ENCODE measurements at places on chromosomes 11 and 22.
A peak's percentile ranks its signal among the peaks of the same experiment; 100 is the strongest.

GRCh38 chr11:132231656-132232347, 861.4 kb downstream of the NTM start:
- no peak for DNase-seq

DNA sequence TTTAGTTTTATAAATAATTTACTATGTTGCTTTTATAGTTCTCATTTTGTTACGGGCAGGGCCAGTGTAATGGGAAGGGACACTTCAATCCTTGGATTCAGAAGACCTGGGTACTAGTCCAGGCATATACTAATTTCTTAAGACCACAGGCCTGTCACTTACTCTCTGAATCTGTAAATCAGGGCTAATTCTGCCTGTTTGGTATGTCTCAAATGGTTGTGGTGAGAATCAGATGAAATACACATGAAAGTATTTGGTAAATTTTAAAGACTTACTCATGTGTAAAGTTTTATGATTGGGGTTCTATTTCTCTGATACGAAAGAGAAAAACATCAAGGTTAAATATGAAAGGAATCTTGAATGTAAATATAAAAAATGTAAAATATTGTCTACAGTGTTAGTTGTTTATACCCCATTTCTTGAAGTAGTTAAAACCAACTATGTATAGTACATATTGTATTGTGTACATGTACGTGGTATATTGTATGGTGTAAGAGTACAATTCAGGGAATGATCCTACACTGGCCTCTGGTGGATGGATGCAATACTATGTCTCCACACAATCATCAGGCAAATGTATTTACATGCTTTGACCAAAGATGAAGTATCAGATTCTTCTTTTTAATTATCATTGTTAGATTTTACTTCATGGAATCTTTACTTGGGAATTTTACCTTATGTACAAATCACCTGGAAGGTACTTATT, 24.5 kb upstream of the RAG2 start:
- peak; percentile 23 for DNase-seq

DNA sequence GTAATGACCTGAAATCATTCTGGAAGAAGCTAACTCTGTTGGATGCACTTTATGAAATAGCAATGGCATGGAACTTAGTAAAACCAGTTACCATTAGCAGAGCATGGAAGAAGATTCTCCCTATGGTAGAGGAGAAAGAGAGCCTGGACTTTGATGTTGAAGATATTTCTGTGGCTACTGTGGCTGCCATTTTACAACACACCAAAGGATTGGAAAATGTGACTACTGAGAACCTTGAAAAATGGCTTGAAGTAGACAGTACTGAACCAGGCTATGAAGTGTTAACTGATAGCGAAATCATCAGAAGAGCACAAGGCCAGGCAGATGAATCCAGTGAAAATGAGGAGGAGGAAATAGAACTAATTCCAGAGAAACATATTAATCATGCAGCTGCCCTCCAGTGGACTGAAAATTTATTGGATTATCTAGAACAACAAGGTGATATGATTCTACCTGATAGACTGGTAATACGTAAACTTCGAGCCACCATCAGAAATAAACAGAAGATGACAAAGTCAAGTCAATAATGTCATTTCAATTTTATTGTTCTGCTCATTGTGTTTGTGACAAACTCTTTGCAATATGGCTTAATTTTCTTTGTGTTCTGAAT, 2.0 kb downstream of the JRKL start:
- no peak for DNase-seq

DNA sequence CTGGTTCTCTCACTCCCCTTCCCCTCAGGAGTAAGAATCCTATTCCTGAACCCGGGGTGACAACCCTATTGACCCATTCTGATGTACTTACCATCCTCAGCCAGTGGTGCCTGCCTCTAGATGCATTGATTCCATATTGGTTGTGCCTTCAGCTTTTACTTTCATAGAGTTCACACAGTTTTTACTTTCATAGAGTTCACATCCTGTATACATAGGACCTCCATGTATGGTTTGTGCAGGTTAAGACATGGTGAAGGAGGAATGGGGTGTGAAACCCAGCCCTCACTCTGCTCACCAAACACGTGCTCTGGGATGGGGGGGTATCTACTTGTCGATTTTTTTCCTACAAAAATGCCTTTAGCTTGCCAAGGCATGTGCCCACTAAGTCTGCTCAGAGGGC, 105.6 kb upstream of the TBCEL start:
- DNase-seq = no peak

- DNase-seq = no peak
These were observed 63.7 kb downstream of the MACROD1 start for GRCh38 chr11:64102005-64102738.

GRCh38 chr11:134231958-134232659, 7.6 kb downstream of the VPS26B start:
- DNase-seq = no peak

GRCh38 chr11:70210530-70210929, 7.4 kb downstream of the FADD start:
- no peak for DNase-seq

DNA sequence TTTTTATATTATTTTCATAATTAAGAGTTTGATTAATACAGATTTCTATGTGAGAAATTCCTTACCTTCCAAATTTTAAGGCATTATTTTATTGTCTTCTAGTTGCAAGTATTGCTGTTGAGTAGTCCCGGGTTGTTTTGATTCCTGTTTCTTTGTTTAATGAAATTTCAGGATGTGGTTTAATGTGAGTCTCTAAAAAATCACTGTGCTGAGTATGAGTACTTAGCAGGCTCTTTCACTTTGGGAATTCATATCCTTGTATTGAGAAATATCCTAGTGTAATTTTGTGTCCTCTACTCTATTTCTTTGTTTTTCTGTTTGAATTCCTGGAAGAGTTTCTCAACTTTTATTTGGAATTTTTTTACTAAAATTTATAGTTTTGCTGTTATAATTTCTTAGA, 113.2 kb downstream of the TMEM135 start:
- DNase-seq = no peak

GRCh38 chr11:31236143-31236542, 133.4 kb downstream of the DCDC1 start:
- DNase-seq = no peak

- DNase-seq = no peak
These were observed 23.1 kb upstream of the PSMA1 start for GRCh38 chr11:14543260-14543659.

Data from femur (tissue), 1 donor.